ENCODE measurements at places on chromosomes 7 and 10.

GRCh38 chr10:67923551-67923950, 39.1 kb downstream of the SIRT1 start:
- DNase-seq: no peak

DNA sequence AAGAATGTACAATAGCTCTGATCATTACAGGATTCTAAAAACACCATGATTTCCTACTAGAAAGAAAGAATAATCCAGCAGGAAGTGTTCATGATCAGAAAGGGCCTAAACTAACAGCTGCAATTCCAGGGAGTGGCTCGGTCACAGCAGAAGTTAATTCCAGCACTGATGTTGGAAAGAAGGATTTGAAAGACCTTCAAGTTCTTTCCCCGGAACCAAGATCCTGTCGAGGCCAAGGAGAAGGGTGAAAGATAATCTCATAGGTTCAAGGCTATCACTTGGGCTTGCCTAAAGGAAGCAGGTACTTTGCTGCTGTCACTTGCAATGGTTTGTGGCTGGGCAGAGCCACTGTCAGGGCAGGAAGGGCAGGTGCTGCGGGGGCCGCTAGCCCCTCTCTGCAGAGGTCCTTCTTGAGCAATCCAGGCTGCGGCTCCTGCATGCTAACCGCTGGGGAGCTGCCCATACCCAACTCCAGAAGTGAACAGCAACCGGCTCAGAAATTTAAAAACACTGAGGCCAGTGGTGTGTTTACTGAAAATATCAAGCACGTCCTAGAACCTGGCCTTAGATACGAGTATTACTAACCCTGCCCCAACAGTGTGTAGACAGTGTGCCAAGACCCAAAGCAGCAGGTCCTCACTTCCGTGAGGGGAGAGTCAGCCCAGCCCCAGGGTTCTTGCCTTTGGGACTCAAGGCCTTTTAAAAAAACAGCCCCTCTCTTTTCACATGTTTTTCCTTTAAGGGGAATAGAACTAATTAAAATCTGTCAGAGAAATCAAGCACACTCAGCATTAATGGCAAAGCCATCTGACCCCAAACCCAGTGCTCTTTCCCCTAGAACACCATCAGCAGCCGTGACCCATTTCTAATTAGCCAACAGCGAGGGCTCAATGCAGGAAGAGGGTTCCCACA, 76.8 kb downstream of the VIPR2 start:
- no peak for DNase-seq

DNA sequence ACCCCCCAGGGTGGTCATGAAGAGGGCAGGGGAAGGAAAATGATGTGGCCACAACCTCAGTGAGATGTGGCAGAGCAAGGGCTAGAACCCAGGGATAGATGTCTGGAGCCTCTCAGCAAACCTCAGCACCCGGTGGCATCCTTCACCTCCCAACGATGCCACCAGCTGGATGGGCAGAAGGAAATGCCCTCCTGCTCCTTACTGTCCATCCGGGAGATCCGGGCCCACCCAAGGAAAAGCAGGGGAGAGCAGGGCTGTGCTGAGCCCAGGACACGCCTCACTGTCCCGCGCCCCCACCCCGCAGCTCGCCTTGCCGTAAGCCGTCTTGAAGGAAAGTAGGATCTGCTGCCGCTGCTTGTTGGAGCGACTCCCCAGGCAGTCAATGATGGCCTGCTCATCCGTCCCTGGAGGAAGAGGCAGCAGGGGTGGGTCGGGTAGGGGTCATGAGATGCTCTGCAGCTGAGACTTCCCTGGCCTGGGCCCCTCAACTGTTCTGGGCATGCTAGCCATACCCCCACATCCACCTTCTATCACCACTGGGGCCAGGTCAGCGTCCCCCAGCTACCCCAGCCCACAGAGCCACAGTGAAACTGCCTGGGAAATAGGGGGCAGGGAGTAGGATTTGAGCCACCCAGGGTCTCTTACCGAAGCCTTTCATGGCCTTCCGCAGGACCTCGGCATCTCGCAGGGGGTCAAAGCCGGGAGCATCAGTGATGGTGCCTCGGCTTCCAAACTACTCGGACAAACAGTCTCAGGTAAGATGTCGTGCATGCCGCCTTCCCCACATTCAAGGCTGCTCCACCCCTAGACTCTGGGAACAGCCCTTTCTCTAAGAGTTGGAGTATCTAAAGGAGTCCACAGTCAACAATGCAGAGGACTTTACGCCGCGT, 34.3 kb downstream of the PLAC9 start:
- DNase-seq: no peak

DNA sequence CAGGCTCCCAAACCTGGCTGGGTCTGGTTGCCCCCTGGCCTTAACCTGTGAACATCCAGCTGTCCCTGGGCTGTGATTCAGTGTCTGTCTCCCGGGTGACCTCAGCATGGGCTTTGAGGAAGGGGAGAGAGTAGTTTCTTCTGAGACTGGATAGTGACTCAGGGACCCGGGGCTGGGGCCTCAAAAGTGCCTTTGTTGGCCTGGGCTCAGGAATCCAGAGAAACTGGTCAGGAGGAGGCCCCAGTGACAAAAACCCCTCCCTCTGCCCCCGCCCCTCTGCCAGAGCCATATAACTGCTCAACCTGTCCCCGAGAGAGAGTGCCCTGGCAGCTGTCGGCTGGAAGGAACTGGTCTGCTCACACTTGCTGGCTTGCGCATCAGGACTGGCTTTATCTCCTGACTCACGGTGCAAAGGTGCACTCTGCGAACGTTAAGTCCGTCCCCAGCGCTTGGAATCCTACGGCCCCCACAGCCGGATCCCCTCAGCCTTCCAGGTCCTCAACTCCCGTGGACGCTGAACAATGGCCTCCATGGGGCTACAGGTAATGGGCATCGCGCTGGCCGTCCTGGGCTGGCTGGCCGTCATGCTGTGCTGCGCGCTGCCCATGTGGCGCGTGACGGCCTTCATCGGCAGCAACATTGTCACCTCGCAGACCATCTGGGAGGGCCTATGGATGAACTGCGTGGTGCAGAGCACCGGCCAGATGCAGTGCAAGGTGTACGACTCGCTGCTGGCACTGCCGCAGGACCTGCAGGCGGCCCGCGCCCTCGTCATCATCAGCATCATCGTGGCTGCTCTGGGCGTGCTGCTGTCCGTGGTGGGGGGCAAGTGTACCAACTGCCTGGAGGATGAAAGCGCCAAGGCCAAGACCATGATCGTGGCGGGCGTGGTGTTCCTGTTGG, at the start of gene CLDN4:
Gene CLDN4 (plus strand): TSS at position 316 of the 903 bp plus-strand sequence. CDS start 206 bp downstream, at position 522.
- peak; percentile 48 for DNase-seq

GRCh38 chr10:119762805-119763798, 37.3 kb downstream of the INPP5F start:
- DNase-seq: no peak

DNA sequence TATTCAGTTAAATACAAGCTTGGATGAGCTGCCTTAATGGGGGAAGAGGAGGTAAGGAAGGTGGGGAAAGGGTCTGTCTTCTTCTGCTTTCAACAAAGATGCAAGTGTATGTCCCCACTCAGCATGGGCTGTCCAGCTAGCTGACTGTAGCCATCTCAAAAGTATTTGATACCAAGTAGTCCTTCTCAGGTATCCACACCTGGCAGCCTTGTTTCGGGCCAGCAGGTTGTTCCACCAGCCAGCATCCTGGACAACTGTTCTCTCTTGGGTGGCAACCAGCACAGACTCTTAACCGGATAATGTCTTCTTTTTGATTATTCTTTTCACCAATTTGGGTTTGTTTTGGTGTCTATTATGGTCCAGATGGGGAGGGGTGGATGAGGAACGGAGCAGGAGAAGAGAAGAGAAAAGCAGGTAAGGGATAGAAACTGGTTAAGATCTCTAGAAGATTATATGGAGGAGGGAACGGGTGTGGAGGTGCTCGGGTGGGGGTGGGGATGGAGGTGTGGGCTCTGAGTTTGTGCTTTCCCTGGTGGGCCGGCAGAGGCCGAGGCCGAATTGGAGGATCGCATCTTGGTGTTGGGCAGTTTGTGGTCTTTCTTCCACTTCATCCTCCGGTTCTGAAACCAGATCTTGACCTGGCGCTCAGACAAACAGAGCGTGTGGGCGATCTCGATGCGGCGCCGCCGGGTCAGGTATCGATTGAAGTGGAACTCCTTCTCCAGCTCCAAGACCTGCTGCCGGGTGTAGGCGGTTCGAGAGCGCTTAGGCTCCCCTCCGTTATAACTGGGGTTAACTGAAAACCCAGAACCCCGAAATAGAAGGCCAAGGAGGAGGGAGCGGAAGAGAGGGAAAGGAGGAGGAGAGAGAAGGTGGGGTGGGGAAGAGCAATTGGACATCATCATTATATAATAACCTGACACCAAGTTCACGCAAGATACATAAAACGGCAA, 1.5 kb downstream of the HOXA4 start:
- no peak for DNase-seq

DNA sequence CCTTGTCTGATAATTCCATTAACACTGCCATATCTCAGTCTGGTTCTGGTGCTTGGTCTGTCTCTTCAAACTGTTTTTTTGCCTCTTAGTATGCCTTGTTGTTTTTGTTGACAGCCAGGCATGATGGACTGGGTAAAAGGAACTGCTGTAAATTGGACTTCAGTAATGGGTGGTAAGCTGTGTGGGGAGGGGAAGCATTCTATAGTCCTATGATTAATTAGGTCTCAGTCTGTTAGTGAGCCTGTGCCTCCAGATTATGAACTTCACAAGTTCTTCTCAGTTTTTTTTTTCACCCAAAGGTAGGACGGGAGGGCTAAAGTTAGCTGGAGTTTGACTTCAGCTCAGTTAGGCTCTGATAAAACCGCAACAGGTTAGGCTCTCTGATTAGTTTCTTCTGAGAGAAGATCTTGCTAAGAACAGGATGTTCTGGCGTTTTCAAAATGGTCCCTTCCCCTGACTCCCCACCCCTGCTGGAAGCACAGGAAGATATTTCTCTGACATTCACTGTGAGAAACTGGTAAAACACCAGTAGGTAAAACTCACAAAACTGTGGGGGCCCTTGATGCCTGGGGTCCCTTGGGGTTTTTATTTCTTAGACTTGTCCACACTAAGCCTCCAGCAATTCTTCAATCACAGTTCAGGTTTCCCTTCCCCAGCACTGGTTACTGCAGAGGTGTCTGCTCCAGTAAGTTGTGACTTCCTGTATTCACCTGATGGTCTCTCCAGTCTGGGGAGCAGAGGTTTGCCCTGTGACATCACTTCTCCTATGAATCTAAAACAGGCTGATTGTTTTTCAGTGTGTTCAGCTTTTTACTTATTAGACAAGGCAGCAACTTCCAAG, 43.3 kb upstream of the CCDC71L start:
- DNase-seq: no peak

GRCh38 chr7:127961786-127962453, 69.3 kb downstream of the LRRC4 start:
- DNase-seq: no peak

- DNase-seq: no peak
Measured at GRCh38 chr7:123864012-123864411, 19.0 kb downstream of the HYAL4 start.

- DNase-seq: no peak
Measured at GRCh38 chr7:15556339-15557105, 5.3 kb downstream of the AGMO start.

- no peak for DNase-seq
Measured at GRCh38 chr7:151481650-151482505, 37.8 kb downstream of the RHEB start.

- no peak for DNase-seq
Measured at GRCh38 chr7:127367679-127368078, 24.8 kb downstream of the ZNF800 start.

GRCh38 chr10:24908793-24909423, 43.5 kb downstream of the PRTFDC1 start:
- no peak for DNase-seq

GRCh38 chr10:101041252-101041761, 10.3 kb downstream of the SFXN3 start:
- DNase-seq: no peak

DNA sequence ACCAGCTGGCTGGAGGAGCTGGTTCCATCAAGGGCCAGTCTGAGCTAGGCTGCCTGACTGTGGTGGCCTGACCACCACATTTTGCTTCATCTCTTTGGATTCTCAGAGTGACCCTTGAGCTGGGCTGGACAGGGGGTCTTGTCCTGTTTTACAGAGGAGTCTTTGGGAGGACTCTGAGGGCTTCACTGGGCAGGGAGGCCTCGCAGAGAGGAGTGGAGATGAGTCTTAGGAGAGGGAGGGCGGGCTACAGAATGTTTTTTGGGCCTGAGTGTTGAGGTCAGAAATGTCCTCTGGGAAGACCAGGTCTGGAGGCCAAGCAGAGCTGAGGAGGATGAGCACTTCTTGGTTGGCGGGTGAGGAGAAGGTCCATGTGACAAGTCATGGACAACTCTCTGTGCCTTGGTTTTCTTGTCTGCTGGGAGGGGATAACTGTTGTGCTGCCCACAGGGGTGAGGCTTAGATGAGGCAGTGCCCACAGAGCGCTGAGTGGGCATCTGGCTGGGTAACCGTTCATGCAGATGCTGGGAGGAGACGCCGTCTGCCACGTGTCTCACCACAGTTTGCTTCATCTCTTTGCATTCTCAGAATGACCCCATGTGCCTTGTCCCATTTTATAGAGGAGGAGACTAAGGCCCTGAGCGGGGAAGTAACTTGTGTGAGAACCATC, 9.4 kb downstream of the TSPAN15 start:
- DNase-seq: no peak

- no peak for DNase-seq
Measured at GRCh38 chr10:96153070-96153469, 23.0 kb downstream of the ZNF518A start.

GRCh38 chr10:17029581-17030271, 99.9 kb downstream of the CUBN start:
- DNase-seq: no peak

GRCh38 chr7:80916770-80917741, 1.8 kb downstream of the SEMA3C start:
- no peak for DNase-seq

- DNase-seq: no peak
Measured at GRCh38 chr7:150742286-150742968, 5.2 kb downstream of the GIMAP5 start.

GRCh38 chr7:151188252-151188542, 1.1 kb upstream of the ASB10 start:
- no peak for DNase-seq

DNA sequence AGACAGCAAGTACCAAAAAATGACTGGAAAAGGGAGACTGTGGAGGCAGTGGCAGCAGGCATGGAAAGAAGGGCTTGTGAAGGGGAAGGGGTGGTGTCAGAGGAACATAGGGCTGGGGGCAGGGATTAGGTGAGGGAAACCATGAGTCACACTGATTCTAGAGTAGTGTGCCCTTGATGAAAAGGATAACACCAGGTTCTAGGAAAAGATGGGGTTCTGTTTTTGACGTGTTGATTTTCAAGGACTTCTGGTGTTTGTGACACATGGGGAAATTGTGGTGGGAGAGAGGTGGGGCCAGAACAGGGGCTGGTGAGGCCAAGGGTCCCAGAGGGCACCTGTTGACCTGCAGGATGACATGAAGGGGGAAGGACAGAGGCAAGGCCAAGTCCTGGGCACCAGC, 57.1 kb downstream of the FIGNL1 start:
- DNase-seq: no peak

GRCh38 chr7:42128703-42129102, 108.3 kb downstream of the GLI3 start:
- no peak for DNase-seq

- no peak for DNase-seq
Measured at GRCh38 chr10:117926491-117926890, 120.2 kb downstream of the RAB11FIP2 start.
